Spinal cord (tissue), 10 donors: ENCODE measurements at places on chromosomes 6 and 20. TPM values are rescaled to one million over a fixed set of nuclear protein-coding genes. Genes with fewer than 3 reads are reported as not detected.

DNA sequence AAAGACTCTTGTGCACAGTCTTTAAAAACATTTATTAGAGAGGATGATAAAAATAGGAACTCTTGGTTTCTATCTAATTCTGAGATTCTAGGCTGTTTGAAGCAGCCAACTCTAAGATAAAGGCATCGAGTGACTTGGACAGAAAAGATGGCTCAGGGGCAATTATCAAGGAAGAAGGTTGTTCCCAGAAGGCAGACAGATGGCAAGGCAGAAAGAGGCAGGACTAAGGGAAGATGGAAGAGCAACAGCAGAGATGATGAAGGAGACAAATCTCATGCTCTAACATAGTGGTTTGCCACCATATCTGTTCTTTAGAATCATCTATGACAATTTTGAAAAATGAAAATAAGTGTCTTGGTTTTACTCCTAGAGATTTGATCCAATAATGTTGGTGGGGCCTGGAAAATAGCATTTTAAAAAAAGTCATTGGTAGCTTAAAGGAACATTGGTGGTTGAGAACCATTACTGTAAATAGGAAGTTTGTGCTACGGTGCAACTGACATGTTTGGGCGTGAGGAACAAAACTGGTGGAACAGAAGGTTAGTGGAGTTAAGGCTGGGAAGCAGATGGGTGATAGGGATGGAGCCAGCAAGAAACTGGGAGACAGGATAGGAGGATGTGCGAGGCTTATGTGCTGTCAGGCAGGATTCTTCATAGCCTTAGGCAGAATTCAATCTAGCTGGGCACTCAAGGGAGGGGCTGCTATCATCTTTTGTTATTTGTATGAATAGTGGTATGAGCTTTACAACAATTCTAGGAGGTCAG lies 751.1 kb downstream of the DHX35 start:
- no peak for DNase-seq

DNA sequence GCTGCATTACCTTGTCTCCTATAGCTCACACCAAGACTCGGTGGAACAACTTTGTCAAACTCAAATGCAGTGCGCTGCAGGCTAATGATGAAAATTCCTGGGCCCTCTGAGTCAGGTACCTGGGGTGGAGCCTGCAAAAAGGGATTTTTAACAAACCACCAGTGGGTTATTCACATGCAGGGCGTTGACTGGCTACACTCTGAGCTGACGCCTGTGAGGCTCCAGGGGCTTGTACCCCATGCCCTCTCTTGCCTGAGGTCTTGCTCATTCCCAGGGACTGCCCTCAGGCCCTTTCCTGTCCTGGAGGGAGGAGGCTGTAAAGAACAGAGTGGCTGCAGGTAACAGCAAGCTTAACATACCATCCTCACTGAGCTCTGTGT lies 9.2 kb downstream of the GTSF1L start:
- no peak for DNase-seq

- DNase-seq, result no peak
Measured at GRCh38 chr20:20548527-20549266, 163.7 kb downstream of the RALGAPA2 start.

- no peak for DNase-seq
Measured at GRCh38 chr6:137571854-137572253, 77.7 kb upstream of the OLIG3 start.

DNA sequence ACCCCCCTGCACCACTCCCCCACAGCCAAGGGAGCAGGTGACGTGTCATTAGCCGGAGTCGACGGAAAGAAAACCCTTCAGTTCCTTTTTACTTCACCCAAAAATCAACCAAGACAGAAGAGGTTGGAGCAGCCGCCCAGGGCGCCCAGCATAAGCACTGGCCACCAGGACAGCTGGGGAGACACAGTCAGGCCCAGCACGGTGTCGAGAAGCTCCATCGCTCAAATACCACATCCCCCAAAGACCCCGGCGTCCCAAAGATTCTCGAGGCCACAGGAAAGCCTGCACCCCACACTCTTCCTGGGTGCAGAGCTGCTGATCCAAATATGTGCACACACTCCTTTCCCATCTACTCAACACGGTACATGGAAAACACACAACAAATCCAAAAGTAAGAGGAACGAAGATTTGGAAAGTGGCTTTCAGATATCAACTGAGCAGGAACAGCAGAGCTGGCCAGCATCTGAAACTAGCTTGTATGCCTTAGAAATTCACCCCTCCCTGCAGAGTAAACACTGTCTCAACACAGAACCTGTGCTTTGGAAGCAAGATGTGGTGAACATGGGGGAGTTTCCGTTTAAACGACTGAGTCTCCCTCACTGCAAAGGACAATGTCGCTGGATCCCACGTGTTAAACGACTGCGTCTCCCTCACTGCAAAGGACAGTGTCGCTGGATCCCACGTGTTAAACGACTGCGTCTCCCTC lies 54.6 kb downstream of the DLL1 start:
- DNase-seq, result no peak

STMND1 gene
- 0.33 TPM for polyA plus RNA-seq

DNA sequence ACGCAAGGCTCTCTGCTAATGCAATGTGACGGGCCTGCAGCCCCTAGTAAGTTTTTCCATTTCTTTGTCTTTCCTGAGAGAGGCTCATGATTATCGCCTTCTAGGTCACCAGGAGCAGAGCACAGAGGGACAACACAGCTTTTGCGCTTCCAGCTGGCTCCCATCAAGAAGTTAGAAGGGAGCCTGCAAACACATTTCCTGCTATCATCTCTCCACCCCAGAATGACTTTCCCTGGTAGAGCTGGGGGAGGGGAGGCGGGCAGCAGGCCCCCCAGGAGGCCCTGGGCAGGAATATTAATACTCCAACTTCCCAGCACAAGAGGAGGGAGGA lies 35.7 kb upstream of the CCDC167 start:
- no peak for DNase-seq

GRCh38 chr20:50037123-50037522 lies 54.3 kb downstream of the SNAI1 start:
- DNase-seq, result no peak

SCRT2 gene
- 8.2 TPM for polyA plus RNA-seq

DNA sequence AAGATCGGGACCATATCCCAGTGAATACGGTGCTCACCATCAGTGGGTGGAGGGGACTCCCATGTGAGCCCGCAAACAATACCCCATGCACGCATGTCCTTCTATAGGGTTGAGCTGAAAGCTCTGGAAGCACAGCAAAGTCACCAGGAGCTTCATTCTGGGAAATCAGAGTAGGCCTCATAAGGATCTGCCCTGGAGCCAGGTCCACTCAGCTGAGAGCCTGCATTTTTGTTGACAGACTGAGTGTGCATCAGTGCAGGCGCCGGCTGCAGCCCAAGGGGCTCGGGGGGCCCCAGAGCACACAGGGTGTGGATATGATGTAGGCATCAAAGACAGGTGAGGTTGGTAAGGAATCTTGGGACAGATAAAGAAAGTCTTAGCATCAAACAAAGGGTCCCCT lies 79.8 kb upstream of the CD93 start:
- no peak for DNase-seq

GRCh38 chr6:55746473-55746872 lies 128.9 kb downstream of the BMP5 start:
- no peak for DNase-seq

- DNase-seq, result no peak
Measured at GRCh38 chr6:134733801-134734200, 216.1 kb downstream of the ALDH8A1 start.

DNA sequence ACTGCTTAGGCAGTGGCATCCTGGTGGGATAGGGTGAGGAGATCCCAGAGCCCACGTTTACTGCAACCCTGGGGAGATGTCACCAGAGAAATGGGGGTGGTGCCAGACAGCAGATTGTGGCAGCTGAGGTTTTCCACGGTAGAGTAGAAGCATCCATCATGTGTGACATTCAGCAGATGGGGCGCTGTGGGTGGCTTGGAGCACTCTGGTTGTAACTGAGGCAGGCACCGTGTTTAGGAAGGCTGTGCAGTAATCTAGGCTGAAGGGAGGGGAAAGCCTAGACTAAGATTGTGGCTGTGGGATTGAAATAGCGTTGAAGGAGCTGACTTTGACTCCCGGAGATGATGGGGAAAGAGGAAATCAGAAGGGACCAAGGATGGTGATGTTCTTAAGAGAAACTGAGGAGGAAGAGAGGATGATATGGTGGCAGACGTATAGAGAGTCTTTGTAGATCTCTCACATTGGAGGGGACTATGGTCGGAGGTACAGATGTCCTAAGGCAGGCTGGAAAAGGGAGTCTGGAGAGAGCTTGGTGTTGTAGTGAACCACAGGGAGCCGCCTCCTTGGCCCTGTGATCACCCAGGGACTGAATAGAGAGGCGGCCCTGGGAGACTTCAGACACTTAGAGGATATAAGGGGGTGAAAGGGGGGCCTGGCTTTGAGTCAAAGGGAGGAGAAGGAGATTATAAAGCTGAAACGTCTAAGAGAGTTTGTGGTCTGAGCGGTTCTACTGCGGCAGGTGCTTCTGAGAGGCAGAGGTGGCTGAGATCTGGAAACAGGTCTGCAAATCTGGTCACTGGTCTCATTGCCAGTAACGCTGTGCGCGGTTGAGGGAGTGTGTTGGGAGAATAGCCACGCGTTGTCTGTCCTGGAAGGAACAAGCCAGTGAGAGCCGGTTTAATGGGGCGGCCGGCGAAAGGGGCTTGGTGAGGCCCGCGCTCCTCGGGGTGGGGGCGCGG lies 792 bp upstream of the MICA start:
- no peak for DNase-seq

GRCh38 chr6:13485303-13485702 lies 2.1 kb downstream of the GFOD1 start:
- DNase-seq, result no peak

- no peak for DNase-seq
Measured at GRCh38 chr6:46521464-46521971, 30.3 kb upstream of the RCAN2 start.

ESF1 gene
- polyA plus RNA-seq, result 16.0 TPM

CAGE1 gene
- not detected for polyA plus RNA-seq

KCNK16 gene
- not detected for polyA plus RNA-seq
